ENCODE measurements at places on chromosomes 5 and 9.

- no peak for DNase-seq
Observed at GRCh38 chr9:90044710-90045151, 439.9 kb downstream of the GADD45G start.

DNA sequence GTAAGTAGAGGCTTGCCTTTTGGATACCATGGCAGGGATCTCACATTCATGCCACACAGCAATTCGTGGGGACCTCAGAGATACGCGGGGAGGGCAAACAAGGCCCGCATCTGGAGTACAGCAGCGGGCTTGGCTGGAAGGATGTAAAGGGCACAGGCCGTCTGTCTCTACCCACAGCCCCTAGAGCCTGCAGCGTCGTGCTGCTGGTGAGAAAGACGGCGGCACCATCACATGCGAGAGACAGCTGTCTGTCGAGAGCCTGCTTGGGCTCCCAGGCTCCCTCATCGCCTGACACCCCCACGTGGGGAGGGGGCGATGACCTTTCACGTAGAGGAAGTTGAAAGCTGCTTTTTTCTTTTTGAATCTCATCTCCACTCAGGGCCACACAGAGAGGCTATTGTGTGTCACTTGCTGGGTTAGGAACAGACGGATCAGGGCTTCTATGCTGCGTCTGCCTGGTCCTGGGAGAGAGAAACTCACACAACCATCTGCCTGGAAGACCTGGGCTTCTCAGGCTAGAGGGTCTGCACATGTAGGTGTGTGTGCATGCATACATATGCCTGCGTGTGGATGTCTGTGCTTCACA lies 134.6 kb upstream of the PPP1R26 start:
- no peak for DNase-seq

DNA sequence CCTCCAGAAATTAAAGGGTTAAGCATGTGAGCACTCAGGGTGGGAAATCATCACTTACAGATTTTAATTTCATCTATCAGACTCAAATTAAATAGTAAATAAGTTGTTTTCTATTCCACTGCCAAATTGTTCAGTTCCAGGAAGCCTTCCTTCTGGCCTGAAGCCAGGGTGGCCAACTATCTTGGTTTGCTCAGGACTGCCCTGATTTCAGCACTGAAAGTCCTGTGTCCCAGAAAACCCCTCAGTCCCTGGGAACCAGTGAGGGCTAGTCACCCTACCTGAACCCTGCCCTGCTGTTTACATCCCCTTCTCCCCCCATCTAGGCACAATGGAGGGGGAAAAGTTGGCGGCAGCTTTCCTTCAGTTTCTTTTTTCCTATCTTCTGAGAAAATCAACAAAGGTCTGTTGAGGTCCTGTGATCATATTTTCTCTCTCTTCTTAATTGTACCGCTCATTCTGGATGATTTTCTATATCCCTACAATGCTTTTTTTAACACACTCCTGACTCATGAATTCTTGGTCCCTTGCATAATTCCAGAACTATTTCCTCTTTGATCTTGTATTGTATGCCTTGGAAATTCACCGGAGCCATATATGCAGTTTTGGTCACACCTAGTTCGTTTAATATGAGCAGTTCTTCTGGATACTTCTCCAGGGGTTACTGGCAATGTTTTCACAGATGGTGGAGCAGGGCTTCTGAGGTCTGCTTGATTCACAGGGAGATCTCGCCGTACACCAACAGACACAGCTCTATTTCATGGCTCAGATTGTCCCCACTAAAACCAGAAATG lies 103.8 kb downstream of the MAP1B start:
- no peak for DNase-seq

DNA sequence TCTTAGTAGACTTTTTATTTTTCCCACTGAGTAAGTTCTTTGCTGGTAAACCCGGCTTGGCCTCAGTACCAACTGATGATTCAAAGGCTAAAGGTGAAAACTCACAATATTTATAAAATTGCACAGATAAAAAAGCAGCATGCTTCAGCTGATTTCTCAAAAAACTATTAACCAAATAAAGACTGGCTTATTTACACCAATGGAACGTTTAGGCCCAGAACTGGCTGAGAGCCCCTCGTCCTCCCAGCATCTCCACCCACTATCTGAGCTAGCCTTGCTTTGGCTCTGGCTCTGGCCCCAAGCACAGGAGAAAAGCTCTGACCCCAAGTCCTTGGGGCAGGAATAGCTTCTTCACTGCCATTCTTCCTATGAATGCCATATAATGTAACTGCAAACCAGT lies 68.5 kb downstream of the SPTLC1 start:
- DNase-seq = no peak

- DNase-seq = no peak
Observed at GRCh38 chr9:23153058-23153457, 673.0 kb downstream of the ELAVL2 start.

Data from stimulated activated CD4-positive, alpha-beta T cell treated with anti-CD3 and anti-CD28 coated beads, Interleukin-2, amount 100 ng/mL, for 48 hours (primary cell).